Spinal cord (tissue), 10 donors: ENCODE measurements at places on chromosomes 4 and X.
A peak's percentile ranks its signal among the peaks of the same experiment; 100 is the strongest.

DNA sequence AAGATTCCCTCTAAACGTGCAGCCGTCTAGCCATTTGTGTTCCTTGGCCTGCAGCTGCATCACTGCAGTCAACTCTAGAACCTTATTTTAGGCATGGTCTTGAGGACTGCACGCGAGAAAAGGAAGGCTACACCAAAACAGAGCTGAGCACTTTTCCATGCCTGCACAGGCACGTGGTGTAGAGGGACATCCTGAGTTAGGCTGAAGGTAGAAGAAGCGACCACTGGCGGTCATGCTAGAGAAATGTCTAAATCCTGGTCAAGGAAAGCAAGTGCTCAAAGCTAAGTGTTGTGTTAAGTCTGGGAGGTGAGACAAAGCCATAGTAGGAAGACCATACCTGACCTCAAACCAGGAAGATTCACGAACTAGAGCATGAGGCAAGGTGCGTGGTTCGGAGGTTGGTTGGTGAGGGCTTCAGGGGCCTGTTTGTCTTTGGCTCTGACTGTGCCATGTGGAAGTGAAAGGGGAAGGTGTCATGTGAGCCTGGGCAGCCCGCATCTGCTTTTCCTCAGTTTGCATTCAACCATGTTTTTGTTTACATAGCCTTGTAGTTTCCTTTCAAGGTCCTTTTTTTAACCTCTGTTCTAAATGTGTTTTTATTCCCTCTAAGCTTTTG lies 203.8 kb downstream of the AASDH start:
- no peak for DNase-seq

- no peak for DNase-seq
Observed at GRCh38 chr4:61397174-61397573, 197.0 kb downstream of the ADGRL3 start.

- DNase-seq = no peak
Observed at GRCh38 chrX:75544786-75545185, 21.9 kb upstream of the ZDHHC15 start.

- DNase-seq = no peak
Observed at GRCh38 chr4:86220121-86220520, 139.7 kb downstream of the MAPK10 start.

DNA sequence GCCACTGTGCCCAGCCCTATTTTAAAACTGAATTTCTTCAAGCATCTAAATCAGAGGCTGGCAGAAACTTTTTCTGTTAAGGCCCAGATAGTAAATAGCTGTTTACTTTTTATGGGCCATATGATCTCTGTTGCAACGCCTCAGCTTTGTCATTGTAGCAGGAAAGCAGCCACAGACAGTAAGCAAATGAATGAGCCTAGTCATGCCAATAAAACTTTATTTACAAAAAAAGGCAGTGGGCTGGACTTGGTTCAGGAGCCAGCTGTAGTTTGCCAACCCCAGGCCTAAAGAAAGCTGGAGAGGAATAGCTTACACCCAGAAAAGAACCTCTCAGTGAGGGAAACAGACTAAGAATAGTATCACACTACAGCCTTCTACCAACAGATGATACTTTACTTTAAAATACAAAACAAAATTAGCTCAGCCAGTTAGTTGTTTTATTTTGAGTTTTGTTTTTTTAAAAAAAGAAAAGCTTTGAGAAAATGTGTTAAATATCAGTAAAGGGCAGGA lies 25.5 kb downstream of the CHST7 start:
- DNase-seq = no peak

DNA sequence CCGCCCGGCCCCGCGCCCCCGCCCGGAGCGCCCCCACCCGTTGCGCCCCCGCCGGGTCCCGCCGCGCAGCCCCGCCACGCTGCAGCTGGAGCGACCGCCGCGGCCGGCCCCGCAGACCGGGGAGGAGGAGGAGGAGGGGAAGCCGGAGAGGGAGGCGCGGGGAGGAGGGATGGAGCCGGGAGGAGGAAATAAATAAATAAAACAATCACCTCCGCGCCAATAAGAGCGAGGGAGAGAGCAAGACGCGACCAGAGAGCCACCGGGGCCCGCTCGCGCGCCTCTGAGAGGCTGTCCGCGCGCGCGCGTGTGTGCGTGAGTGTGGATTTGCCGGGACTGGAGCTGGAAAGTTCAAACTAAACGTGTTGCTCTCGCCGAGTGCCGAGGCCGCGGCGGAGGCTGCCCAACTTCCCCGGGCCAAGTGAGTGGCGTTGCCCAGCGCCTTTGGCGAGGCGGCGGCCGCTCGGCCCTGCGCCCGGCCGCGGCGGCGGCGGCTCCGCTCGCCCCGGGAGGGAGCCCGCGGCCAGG lies 2184.4 kb upstream of the TENM3 start:
- peak; percentile 81 for DNase-seq

- DNase-seq = no peak
Observed at GRCh38 chr4:70885174-70885573, 17.0 kb upstream of the MOB1B start.

- peak; percentile 85 for DNase-seq
Observed at GRCh38 chr4:82780752-82781231, 17.8 kb downstream of the SCD5 start.

- no peak for DNase-seq
Observed at GRCh38 chr4:113593400-113594230, 167.9 kb downstream of the CAMK2D start.

DNA sequence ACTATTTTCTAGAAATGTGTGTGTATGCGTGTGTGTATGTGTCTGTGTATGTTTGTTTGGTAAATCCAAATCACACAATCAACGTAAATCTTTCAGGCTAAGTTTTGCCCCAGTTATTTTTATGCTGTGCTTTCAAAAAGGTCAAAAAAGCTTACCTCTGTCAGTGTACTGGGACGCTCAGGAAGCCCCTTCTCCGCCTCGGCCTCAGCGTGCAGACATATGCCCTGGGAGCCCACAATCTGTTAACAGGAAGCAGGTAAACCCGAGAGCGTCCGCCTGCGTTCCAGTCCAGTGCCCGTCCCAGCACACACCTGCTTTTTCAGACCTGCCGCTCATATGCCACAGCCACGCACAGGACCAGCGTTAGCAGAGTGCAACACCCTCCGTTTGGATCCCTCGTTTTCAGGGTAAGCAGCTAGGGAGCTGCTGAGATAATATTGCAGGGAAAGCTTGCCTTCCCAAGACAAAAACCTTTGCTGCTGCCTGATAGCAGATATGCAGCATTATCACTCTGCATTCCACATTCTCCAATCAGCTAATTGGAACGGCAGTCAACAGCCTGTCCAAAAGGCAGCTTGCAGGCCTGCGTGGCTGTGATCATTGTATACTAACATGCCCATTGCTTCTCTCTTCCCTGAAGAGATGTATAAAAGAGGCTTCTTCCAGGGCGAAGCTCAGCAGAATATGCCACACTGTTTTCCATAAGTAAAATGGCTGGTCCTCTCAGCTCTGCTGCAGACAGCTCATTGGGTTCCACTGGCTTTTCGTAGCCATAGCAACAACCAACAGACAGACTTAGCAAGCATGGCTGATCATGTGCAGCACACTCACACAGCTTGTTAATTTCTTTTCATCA lies at the start of gene SORBS2:
SORBS2 (minus strand) TSS at position 686 of the 856 bp plus-strand sequence. CDS start 121,623 bp downstream, outside the sequence.
- peak; percentile 95 for DNase-seq

DNA sequence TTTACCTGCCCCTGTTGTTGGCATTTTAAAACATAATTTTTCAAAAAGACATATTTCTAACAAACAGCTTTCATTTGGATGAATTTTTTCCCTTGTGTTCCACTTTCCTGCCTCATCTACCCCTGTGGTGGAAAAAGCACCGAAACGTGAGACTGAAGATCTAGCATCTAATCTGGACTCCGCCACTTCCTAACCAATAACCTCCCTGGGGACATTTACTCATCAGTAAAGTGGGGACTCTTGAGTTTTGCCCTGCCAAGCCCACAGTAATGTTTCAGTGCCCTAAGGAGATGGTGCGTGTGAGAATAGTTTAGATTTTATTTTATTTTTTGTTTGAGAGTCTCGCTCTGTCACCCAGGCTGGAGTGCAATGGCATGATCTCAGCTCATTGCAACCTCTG lies 56.7 kb downstream of the ADGRG2 start:
- DNase-seq = no peak

GRCh38 chrX:55007656-55008055 lies 7.5 kb downstream of the APEX2 start:
- no peak for DNase-seq

DNA sequence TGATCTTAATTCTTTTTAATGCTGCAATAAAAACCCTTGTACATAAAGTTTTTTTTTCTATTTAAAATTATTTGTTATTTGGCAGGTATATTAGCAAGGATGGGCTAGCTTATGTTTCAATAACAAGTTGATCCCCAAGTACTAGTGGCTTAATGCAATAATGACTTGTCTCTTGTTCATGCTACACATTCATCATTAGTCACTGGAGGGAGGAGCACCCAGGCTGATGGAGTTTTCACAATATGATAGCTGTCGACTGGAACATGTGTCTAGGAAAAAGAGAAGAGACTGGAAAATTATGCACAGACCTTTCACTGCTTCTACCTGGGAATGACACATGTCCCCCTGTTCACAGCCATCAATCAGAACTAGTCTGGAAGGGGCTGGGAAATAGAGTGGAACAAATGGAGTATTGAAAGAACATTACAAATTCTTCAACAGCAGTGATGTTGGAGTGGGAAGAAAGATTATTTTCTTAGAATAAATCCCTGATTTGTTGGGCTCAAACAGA lies 387.9 kb upstream of the RPS6KA3 start:
- no peak for DNase-seq

DNA sequence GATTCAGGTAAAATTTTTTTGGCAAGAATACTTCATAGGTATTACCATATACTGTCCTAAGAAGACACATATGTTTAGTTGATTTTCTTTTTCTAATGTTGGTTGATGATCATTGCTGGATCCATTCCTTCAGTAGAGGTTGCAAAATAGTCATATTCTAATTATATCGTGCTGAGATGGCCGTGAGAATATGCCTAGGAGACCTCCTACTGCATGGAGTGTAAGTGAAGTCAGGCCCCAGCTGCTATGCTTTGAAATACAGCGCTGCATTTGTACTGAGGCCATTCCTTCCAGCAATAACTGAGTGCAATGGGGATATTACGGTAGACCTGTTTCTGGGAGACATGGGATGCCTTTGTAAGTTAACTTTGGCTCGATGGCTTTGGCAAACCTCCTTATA lies 6.7 kb upstream of the PLAC8 start:
- no peak for DNase-seq

- no peak for DNase-seq
Observed at GRCh38 chrX:49271341-49271740, 1.7 kb downstream of the PPP1R3F start.

DNA sequence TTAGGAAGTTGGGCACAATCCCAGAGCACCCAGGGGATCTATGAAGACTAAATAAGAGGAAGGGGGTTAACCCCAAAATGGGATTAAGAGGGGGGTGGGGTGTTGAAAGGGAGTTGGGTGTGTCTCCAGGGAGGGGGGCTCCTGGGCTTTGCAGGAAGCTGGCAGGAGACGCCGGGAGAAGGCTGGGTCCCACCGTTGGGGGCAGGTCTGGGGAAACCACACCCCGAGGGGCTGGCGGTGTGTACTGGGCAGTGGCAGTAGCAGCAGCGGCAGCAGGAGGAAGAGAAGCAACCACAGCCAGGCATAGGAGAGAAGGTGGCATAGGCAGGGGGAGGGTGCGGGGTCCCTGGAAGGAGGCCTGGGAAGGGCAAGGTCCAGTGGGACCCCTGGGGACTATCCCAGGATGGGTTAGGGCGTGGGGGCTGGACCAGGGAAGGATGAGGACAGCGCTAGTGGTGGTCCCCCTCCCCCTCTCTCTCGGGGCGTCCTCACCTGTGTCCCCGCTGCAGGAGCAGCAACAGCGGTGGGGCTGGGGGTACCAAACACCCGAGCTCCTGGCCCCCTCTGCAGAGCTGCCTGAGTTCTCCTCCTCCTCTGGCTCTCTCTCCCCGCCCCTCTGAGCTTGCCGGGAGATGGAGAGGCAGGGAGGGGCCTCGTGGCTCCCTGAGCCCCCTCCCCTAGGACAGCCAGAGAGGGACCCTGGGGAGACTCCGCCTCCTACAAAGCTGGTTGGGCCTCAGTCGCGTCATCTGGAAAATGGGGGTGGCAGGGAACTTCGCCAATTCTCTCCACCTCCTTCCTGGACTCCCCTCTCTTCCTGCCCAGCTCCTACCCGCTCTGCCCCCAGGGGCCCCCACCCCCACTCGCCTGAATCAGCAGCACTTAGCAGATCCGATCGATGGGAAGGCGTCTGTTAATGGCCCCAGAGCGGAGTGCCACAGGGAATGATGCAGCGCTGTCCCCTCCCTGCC lies at the start of gene KCND1:
KCND1 (minus strand) TSS at position 596 of the 971 bp plus-strand sequence. CDS start 1,573 bp downstream, outside the sequence.
- peak; percentile 14 for DNase-seq

DNA sequence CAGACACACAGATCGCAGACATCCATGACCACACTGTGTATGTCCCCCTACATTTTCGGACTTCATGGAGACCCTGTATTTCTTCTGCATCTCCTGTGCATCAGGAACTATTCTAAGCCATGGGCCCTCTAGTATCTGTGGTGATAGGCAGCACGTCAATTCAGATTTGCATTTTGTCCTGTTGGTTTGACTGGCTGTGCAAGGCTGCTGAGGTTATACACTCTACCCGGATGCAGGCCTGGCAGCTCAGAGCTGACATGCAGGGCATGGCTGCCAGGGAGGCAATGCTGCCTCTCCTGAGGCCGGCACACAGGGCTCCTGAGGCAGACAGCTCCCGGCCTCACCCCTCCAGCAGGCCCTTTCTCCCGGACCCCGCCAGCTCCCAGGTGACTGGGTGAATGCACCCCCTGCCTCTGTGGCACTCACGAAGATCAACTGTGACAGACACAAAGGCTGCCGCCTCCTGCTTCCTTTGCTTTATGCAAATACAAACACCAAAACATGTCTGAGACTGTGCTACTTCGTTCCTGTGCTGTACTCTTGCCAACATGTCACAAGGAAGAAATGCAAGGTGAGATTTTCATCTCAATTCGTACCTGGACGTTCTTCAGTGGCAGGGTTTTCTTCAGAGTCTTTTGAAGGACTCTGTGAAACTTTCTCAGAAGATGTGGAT lies 51.0 kb downstream of the NSG1 start:
- DNase-seq = no peak

DNA sequence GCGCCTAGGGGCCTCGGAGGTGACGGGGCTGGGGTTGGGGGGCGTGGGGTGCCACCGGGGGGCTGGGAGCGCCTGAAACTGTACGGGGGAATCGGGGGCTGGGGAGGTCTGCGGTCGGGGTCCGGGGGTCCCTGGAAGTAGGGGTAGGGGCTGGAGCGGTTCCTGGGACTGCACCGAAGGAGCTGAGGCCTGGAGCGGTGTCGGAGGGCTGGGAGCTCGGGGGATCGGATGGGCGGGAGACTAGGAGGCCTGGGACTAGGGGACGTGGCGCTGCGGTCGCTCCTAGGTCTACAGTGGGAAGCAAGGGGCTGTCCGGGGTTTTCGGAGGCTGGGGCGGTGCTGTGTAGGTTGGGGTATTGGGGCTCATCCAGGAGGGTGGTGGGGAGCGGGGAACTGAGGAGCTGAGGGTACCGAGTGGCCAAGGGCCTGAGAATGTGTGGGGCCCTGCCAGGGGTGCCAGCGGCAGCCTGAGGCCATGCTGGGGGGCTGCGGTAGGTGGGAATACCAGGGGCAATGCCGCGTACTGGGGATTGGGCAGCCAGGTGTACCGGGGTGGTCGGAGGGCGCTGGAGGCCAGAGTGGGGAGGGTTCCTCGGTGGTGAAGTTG lies 562 bp downstream of the AKAP17A start:
- no peak for DNase-seq

DNA sequence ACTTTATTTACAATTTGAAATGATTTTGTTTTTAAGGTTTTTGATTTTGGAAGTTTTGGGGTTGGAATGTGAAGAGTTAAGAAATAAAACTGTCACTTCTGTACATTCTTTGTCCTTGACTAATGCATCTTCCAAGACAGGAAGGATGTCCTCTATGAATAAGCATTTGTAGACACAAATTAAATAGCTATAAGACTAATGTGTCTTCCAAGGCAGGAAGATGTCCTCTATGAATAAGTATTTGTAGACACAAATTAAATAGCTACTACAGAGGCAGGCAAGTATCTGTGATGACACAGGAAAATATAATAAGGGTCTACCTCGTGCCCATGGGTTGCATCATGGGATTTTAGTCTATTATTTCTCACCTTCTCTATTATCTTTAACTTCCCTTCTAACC lies 14.5 kb downstream of the PRSS48 start:
- DNase-seq = no peak
